ENCODE measurements at places on chromosomes 7 and 10. TPM values are rescaled to one million over a fixed set of nuclear protein-coding genes. Genes with fewer than 3 reads are reported as not detected.

Gene TDRD1
- total RNA-seq: 0.11 TPM

- H3K27ac ChIP-seq: no peak overlapping the region
- H3K4me3 ChIP-seq: no peak overlapping the region
- DNase-seq: no peak
- H3K27me3 ChIP-seq: no peaks in the 10 kb centered on the region
These were observed 229.3 kb upstream of the PRSS58 start for GRCh38 chr7:142487124-142487523.

Gene SYT15
- total RNA-seq: 1.5 TPM

- no peaks in the 10 kb centered on the region for H3K36me3 ChIP-seq
- no peak overlapping the region for H3K4me3 ChIP-seq
- no peak overlapping the region for H3K27ac ChIP-seq
- H3K4me1 ChIP-seq: no peaks in the 10 kb centered on the region
- DNase-seq: no peak
These were observed 54.7 kb upstream of the STEAP4 start for GRCh38 chr7:88361357-88361756.

Data from activated T-helper 2 cell treated with anti-CD3 and anti-CD28 coated beads, Interferon-gamma antibody, Interleukin-2, Interleukin-4, amounts not matched to agents 10 μg/mL and 5 μg/mL and 100 μg/mL, durations not matched to agents 14 hours and 24 hours and 36 hours (primary cell).